ENCODE measurements at places on chromosomes 12 and 14.
A peak's percentile ranks its signal among the peaks of the same experiment; 100 is the strongest.

DNA sequence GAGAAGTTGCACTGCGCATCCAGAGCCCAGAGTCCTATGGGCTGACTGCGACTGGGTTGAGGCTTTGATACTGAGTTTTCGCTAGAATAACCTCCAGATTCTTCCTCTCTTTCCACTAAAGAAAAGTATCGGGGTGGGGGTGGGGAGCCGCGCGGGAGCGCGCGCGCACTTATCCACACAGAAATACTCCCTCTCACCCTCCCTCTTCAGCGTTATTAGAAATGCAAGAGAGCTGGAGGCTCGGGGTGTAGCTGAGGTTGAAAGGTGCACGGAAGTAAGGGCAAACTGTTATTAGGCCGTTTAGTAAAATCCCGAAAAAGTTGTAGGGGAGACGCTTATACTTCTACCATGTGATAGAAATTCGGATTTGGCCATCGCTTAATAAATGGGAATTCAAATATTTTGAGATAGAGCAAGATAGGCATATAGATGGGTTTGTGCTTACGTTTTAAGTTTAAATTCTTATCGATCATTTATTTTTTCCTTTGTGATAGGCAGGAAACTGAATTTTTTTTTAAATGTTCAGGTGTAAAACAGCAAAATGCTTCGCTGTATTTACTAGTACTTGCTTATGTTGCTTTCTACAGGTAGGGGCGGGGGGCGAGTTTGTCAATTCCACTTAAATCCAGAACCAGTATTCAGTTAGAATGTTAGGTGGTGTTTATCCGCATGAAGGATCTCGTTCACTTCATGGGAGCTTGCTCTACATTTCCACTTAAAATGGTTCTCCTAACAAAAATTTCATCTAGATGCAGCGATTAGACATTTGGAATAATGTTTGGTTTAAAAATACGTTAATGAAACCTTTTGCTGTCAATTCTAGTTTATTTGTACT is 1.1 kb downstream of the ARHGAP5 start:
- DNase-seq: peak; percentile 22

- no peak for DNase-seq
Measured at GRCh38 chr14:94598816-94599655, 13.2 kb upstream of the SERPINA3 start.

DNA sequence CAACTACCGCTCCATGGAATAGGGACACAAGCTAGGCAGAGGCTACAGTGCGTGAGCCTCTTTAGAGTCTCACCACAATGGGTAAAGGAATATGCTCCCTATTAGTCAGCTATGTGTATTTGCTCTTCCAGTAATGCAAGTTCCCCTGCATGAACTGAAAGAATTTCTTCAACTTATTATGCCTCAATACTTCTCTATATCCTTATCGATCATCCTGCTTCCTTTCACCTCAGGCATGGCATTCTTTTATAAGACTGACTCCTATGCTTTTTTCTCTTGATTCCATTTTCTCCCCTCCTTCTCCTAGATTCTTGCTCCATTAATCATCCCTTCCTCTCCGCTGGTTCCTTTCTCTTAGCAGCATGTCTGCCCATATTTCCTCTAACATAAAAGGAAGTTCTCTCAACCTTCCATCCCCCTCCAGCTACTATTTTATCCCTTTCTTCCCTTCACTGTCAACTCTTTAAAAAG is 94.5 kb upstream of the CPM start:
- no peak for DNase-seq

- DNase-seq: no peak
Measured at GRCh38 chr14:40280652-40281051, 848.4 kb upstream of the FBXO33 start.

- no peak for DNase-seq
Measured at GRCh38 chr12:8742501-8742900, 44.7 kb downstream of the RIMKLB start.

DNA sequence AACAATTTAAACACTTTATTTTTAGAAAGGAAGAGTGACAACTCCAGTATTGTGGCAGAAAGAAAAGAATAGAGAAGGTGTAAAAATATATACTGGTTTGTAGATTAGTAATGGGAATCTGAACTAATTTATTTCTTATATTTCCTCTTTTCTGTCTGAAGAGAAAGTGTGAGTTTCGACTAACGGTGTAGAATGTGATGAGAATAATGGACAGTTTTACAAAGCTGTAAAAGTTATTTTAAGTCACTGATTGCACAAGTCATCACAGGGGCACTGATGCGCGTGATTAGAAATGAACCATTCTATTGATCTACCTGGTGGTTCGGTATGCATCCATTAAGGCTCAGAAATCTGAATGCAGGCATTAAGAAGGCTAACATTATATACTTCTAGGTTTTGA is 158.5 kb upstream of the ATXN7L3B start:
- no peak for DNase-seq

DNA sequence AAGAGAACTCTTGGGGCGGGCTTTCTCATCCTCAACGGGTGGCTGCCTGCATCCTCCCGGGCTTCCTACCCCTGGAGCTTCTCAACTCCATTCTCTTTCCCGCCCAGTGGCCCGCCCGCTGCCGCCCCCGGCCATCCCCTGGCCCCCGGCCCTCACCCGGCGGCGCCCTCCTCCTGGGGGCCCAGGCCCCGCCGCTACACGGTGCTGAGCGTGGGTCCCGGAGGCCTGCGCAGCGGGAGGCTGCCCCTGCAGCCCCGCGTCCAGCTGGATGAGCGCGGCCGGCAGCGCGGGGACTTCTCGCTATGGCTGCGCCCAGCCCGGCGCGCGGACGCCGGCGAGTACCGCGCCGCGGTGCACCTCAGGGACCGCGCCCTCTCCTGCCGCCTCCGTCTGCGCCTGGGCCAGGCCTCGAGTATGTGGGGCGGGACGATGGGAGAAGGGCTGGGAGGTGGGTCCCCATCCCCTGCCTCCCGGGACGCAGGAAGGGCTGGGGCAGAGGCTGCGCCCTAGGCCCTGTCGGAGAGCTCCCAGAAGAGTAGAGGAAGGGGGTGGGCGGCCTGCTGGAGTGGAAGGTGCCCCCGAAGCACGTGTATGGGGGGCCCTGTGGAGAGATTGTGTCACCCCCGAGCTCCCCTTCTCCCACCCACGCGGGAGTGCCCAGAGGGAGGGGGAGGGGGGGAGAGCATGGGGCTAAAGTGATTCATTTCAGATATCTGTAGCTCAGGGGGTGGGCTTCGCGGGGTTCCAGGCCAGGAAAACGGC is 1.5 kb downstream of the LAG3 start:
- peak; percentile 57 for DNase-seq

GRCh38 chr14:67485501-67486095 is 2.9 kb downstream of the TMEM229B start:
- DNase-seq: no peak

DNA sequence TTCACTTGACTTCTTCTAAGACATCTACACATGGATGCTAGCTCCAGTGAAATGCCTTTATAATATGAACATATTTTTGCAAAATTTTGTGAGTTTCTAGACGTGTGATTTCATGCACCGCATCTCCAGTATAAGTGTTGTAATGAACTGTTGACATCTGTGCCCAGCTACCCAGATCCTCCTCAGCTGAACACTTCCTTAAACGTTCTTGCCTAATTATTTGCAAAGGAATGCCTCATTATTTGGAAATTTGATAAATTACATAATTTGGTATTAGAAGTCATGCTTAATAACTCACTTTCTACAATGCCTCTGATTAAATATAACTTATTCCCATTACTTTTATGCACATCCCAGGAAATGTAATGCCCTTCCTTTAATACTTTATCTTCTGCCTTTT is 14.0 kb downstream of the OR11G2 start:
- DNase-seq: no peak

GRCh38 chr12:26704214-26704613 is 128.8 kb downstream of the ITPR2 start:
- DNase-seq: no peak

- no peak for DNase-seq
Measured at GRCh38 chr14:23618415-23618988, 17.7 kb upstream of the DHRS2 start.

GRCh38 chr14:54936816-54937215 is 34.2 kb upstream of the GCH1 start:
- DNase-seq: no peak

GRCh38 chr14:99430491-99430890 is 50.2 kb downstream of the SETD3 start:
- DNase-seq: no peak

DNA sequence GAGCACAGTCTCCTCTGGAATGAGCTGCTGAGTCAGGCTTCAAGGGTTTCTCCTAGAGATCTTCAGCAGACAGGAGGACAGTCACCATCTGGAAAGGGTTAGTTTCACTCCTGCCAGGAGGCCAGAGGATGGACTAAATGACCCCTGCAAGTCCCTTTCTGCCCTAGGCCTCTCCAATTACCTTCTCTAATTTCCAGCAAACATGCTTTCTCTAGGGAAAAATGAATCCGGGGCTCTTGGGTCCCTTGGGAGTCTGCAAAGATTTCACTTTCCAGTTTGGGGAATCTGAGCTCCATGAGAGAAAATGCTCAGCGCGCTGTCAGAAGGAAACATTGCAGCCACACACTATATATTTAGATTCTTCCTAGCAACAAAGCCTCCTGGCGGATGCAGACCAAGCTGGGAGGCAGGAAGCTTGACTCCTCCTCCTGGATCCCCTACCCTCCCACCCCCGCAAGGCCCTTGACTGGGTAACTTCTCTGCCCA is 184.4 kb upstream of the CCND2 start:
- no peak for DNase-seq

DNA sequence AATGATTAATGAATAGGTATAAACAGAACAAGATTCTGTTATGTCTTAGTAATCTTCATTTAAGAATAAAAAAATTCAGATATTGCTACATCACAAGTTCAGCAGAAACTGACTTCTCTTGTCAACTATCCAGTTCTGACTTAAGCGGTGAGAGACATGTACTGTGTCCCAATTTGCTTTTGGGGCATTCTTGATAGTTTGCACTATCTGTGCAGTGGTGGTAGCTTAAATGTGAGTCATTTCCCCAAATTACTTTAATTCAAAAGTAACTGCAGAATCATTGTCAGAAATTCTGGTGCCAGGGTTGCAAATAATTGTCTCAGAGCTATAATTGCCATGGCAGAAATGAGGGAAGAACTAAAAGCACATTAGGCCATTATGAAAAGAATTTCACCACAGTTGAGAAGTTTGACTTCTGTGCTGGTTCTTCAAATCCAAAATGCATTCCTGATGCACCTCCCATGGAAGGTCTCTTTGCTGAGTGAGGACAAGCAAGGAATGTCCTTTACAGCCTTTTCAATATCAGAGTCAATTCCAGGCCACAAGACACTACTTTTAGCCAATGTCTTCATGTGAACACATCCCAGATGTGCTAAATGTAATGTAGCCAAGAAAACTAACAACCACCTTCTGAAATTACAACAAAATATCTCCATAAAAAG is 304.7 kb downstream of the SSPN start:
- DNase-seq: no peak

DNA sequence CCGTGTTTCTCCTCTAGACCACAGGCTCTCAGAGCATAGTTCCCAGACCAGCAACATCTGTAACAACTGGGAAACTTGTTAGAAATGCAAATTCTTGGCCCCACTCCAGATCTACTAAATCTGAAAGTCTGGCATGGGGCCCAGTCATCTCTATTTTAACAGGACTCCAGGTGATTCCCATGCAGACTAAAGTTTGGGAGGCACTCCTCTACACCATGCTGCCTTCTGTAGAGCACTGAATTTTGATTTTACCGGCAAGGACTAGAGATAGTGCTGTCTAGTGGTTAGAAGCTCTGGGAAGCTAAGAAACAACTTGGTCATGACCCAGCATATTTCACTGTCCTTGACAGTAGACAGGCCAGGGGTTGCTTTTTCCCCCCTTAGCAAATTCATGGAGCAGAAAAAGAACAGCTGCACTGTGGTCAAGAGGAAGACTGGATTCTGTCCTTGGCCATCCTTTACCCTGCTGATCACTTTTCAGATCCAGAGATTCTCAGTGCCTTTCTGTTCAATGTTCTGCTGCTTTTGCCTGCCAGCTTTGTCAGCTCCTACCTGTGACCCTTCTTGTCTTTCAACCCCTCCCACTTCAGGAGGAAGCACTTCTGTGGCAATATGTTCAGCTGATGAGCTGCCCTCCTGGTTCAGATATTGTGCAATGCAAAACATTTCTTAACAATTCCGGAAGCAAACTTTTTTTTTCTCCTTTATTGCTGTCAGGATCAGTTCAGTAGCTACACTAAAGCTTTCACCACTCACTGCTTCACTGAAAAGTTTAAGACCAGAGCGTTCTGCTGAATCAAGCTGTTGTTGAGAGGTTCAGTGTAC is 133.8 kb upstream of the NUDT4 start:
- no peak for DNase-seq

DNA sequence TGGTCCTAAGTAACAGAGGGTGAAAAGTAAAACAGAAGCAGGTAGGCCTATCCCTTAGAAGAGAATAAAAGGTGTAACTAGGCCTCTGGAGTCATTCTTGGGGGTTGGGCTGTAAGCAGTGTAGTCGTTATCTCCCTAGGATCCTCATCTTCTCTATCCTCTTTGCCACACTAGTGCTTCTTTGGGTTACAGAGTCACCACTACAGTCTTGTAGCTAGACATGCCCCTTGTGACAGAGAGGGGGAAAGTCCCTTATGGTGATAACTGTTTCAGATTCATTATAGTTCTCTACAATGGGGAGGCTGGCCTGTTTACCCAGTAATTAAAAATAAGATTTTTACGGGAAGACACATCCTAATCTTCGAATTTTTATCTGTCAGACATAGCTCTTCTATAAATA is 16.4 kb upstream of the SRP54 start:
- DNase-seq: peak; percentile 55

DNA sequence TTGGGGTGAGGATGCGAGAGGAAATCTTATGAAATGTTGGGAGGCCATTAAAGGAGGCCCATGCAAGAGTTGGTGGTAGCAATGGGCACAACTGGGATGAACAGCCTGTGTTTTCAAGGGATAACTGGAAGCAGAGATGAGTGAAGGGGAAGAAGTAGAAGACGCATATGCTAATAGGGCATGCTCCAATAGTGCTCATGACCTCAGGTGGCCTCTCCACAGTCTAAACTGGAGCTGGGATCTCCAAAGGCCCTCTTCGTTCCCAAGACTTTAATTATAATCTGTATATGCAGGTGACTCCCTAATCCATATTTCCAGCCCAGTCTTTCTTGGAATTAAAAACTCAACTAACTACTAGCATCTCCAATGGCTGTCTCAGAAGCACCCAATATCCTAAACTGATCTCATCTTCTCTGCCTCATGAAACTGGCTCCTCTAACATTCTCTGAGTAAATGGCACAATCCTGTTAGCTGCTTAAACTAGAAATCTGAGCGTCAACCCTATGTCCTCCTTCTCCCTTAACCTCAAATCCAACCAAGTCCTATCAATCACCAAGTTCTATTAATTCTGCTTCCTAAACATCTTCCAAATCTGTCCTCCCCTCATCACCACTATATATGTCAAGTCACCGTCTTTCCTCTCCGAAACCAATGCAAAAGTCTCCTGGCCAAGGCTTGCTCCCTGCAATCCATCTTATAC is 2.8 kb upstream of the AJUBA start:
- DNase-seq: no peak

GRCh38 chr12:73445658-73446324 is 1091.8 kb upstream of the ATXN7L3B start:
- no peak for DNase-seq

- no peak for DNase-seq
Measured at GRCh38 chr12:107580750-107581618, 104.6 kb upstream of the PWP1 start.

GRCh38 chr14:68051146-68051545 is 231.6 kb downstream of the RAD51B start:
- no peak for DNase-seq

- no peak for DNase-seq
Measured at GRCh38 chr12:46384451-46385309, 12.1 kb upstream of the SLC38A2 start.
